NCI-H460 (cell line): ENCODE measurements at places on chromosomes 11 and 22. TPM values are rescaled to one million over a fixed set of nuclear protein-coding genes. Genes with fewer than 3 reads are reported as not detected.

The DHCR7 gene
- total RNA-seq: 33.6 and 37.0 TPM in 2 replicates

The WT1 gene
- total RNA-seq: 0.14 and 0.25 TPM in 2 replicates

The PRG2 gene
- not detected in 2 replicates for total RNA-seq

The ART1 gene
- not detected in 2 replicates for total RNA-seq

The FOSL1 gene
- total RNA-seq: 56.1 and 58.4 TPM in 2 replicates

The CEP126 gene
- 2.7 and 4.5 TPM in 2 replicates for total RNA-seq
